ENCODE measurements at places on chromosomes 13 and 19.

- peak; percentile 22 for DNase-seq
Measured at GRCh38 chr19:3507371-3508120, 1.4 kb downstream of the FZR1 start.

GRCh38 chr13:29561918-29562317 is 33.6 kb downstream of the SLC7A1 start:
- DNase-seq = no peak

DNA sequence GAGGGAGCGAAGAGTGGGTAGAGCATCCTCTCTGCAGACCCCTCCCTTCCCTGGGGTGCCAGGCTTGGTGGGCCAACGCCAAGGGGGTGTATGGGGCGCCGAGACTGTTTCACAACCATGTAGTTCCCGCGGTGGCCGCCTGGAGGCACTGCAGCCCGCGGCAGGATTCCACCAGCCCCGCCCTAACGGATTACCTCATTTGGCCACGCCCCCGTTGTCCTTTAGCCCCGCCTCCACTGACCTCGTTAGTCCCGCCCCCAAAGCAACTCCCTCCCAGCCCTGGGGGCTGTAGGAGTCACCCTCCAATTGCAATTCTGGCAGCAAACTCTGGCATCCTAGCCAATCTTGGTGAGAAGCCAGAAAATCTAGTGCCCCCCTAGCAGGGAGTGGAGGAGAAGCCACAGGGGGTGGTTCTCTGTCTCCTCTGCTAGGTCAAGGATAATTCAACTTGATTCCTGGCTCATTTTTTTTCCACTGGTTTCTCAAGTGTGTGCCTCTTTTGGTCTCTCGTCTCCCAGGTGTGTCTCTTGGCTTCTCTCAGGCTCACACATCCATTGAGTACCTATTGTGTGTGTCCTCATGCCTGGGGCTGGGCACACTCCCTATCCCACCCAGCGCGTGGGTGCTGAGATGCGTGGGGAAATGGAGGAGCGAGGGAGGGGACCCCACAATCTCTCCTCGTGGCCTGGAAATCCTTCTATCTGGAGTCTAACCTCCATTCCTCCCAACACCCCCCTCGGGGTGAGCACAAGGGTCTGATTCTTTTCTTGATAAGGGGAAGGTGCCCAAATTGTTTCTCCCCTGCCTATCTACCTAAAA is 2.0 kb downstream of the OLFM2 start:
- peak; percentile 96 for DNase-seq

GRCh38 chr13:35629026-35629425 is 152.5 kb upstream of the MAB21L1 start:
- no peak for DNase-seq

DNA sequence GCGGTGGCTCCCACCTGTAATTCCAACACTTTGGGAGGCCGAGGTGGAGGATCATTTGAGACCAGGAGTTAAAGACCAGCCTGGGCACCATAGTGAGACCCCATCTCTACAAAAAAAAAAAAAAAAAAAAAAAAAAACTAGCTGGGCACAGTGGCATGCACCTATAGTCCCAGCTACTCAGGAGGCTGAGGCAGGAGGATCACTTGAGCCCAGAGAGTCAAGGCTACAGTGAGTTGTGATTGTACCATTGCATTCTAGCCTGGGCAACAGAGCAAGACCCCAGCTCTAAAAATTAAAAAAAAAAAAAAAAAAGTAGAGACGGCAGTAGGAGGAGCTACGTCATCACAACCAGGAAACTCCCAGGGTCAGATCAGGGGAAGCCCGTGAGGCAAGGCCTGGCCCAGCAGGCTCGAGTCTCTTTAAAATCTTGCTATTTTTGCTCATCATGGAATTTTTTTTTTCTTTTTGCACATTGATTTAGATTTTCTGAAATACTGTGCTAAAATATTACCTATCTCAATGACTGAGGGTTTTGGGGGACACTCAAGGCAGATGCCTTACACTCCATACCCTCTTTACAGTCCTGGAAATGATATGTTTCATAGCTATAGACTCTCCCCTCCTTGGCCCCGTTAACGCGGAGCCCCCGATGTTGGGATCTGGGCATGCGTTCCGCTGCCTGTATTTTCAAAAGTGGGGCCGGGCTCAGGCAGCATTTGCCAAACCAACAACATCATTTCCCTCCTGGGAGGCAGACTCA is 44.4 kb upstream of the USE1 start:
- DNase-seq = no peak

- DNase-seq = no peak
Measured at GRCh38 chr19:57816652-57817051, 1.9 kb upstream of the ZNF552 start.

DNA sequence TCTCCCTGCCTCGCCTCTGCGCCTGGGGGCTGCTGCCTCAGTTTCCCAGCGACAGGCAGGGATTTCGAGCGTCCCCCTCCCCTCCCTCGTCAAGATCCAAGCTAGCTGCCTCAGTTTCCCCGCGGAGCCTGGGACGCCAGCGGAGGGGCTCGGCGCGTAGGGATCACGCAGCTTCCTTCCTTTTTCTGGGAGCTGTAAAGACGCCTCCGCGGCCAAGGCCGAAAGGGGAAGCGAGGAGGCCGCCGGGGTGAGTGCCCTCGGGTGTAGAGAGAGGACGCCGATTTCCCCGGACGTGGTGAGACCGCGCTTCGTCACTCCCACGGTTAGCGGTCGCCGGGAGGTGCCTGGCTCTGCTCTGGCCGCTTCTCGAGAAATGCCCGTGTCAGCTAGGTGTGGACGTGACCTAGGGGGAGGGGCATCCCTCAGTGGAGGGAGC is 722 bp upstream of the ICAM1 start:
- peak; percentile 67 for DNase-seq

DNA sequence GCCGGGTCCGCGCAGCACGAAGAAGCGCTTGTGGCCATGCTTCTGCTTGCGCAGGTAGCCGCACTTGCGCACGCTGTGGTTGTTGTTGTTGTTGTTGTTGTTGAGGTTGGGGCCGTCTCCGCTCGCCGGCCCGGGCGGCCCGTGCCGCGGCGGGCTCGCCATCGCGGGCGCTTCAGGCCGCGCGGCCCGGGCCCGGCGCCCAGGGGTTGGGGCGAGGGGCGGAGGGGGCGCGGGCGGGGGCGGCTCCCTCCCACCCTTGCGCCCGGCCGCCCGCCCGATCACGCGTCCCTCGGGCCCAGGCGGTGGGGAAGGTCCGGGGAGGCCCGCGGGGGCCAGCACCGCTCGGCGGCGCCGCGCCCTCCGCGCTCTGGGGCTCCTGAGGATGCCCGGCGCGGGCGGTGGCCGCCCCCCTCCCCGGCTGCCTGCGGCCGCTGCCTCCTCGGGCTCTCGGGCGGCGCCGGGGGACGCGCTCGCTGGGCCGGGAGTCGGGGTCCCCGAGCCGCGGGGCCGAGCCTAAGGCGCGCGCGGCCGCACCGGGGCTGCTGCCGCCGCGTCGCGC is 412 bp downstream of the IRS2 start:
- no peak for DNase-seq

GRCh38 chr13:78603240-78603957 is at the start of gene POU4F1:
POU4F1 (minus strand) TSS chr13:78603552; CDS start chr13:78603326, 226 bp downstream.
- peak; percentile 53 for DNase-seq

- DNase-seq = no peak
Measured at GRCh38 chr13:97259798-97260714, 37.9 kb downstream of the MBNL2 start.

- no peak for DNase-seq
Measured at GRCh38 chr19:4088975-4089374, 22.3 kb upstream of the ZBTB7A start.

DNA sequence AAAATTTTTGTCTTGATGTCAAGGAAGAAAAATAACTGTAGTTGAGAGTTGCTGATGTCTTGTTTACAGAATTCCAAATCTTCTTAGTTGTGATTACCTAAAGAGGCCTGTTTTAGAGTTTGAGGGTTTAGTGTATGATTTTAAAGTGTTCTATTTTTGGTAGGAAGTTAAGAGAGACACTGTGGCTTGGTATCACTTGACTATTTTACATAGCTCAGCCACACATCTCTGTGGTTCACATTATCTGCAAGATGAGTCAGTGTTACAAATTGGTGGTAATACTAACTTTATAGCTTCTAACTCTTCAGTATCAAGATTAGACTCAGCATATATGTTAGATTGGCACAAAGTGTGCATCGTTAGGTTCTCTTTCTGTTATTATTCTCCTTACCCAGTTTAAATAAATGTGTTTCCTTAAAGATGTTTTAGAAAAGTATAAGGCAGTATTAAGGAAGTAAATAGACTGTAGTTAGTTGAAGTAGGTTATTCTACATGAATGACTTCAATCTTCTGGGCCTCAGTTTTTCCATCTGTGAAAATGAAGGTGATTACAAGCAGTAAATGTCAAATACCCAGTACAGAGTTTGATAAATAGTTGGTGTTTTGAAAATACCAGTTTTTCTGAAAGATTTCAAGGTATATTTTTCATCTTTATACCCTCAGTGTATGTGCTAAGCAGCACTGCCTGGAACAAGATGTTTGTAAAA is 33.4 kb downstream of the COG6 start:
- DNase-seq = no peak

DNA sequence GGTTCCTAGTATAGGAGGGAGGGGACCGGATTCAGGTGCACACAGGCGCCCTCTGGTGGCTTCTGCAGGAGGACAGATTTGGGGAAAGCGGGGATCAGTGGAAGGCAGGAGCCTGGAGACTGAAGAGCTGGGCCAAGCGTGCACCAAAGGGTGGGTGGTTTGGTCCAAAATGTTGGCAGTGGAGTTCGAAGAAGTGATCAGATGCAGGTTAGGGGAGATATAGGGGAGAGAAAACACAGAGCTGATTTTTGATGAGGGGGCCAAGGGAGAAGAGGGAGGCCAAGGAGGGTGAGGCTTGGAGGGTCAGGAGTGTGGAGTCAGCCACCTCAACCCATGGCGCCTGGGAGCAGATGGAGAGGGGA is 6.8 kb upstream of the CARM1 start:
- DNase-seq = peak; percentile 86

- DNase-seq = no peak
Measured at GRCh38 chr19:14769201-14769600, 9.2 kb downstream of the ADGRE2 start.

DNA sequence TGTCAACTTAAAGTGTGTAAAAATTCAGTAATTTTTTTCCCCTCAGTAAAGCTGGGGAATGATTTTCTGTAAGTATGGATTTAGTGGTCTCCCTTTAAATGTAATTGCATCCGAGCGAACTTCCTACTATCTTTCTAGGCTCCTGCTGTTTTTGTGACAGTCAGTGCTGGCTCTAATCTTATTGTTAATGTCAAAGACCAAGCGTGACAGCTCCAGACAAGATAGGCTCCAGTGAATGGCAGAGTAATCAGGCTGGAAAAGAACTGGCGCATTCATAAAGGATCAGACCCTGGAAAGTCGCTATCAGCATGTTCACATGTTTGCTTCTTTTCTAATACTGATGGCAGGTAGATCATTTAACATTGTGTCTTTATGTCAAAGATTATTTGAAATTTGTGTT is 908.0 kb upstream of the ATXN8OS start:
- DNase-seq = no peak

DNA sequence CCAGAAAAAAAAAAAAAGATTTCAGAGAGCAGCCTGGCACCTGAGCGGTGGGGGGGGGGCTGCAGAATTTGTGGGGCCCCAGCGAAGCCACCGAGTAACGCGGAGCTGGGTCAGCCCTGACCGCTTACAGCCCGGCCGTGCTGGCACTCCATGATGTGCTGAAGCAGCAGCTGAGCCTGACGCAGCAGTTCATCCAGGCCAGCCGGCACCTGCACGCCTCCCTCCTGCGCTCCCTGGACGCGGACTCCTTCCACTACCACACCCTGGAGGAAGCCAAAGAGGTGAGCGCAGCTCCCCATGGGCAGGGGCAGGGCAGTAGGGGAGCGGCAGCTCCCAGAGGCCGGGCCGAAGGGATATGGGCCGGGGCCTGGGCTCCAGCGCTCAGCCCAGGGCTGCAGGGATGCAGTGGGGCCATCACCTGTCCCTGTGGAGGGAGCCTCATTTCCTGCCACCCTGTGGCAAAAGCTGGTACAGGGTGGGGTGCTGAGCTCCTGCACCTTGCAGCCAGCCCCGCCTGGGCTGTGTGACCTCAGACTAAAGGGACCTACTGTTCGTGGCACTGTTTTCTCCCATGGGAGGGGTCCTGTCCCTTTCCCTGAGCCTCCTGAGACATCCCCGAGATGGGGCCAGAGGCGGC is 18.3 kb downstream of the C19orf44 start:
- DNase-seq = no peak

DNA sequence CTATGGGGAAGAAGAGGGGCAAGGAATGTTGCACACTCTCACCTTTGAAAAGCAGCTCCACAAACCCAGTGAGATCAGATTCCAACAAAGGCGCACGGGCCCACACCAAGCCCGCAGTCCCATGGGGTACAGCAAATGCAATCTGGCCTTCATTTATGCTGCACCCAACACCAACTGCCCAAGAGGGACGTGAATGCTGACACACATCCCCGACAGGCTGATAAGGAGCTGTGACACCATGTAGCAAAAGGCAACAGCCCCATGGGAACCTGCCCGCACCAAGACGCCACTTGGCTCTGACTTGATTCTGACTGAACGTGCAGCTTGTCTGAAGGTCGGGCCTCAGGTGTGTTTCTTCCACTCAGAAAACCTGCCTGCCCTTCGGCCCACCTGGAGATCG is 17.3 kb downstream of the REXO1 start:
- DNase-seq = no peak

- DNase-seq = no peak
Measured at GRCh38 chr13:57408312-57408711, 223.2 kb upstream of the PCDH17 start.

DNA sequence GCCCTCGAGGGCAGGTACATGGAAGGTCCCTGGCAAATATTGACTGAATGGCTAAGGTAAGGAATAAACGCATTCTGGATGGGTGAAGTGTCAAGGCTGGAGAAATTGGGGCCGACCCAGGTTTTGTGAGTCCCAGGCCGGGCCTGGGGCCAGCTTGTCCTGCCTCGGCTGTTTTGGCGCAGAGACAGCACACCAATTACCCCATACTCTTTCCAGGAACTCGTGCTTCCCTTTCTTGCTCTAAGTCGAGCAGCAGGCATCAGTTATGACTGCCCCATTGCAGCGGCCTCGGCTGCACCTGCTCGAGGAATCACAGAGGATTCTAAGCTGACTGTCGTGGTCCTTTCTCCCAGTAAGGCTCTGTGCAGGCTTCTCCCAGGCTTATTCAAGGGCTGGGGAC is 67.1 kb downstream of the ZNF536 start:
- no peak for DNase-seq

DNA sequence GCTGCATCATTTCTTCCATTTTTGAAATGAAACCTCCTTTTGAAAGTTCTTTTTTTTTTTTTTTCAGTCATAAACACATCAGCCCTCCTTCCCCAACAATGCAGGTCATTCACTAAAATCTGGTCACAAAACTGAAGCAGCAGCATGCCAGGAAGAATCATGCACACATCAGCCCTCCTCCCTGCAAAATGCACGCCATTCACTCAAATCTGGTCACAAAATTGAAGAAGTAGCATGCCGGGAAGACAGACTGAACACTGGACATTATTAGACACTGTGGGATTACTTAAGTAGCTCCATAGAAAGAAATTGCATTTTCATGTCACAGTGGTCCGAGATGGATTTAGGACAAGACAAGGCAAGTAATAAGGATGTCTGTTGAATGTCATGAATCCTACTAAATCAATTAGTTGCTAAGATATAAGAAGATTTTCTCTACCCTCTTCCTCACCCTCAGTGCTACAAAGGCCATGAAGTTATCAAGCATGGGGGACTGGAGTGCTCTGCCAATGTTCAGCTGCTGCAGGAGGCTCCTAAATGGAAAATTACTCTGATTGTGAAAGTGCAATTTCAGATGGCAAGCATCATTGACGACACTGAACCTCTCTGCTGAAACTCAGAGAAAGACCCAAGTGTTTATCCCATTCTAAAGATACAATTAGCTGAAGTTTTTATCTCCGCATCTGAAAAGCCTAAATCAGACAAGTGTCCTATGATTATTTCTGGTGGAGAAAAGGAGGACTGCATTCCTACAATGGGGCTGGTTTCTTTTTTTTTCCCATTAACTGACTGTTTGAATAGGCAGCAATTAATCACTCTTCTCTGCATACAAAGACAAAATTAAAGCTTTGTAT is 913.2 kb downstream of the DIAPH3 start:
- no peak for DNase-seq
